Glutamatergic neuron (in vitro differentiated cells): ENCODE measurements at places on chromosomes 5 and 9. TPM values are rescaled to one million over a fixed set of nuclear protein-coding genes. Genes with fewer than 3 reads are reported as not detected.
A peak's percentile ranks its signal among the peaks of the same experiment; 100 is the strongest.

Gene PCDH1
- 7.9 TPM for total RNA-seq

Gene CARTPT
- total RNA-seq: not detected

GRCh38 chr5:99878830-99879229 lies 656.3 kb upstream of the FAM174A start:
- H3K27ac ChIP-seq: peak overlapping the region; percentile 9
- H3K27me3 ChIP-seq: peaks cover 5% of the 10 kb centered on the region
- H3K4me1 ChIP-seq: peaks cover 12% of the 10 kb centered on the region
- H3K36me3 ChIP-seq: no peaks in the 10 kb centered on the region
- H3K4me3 ChIP-seq: no peak overlapping the region

DNA sequence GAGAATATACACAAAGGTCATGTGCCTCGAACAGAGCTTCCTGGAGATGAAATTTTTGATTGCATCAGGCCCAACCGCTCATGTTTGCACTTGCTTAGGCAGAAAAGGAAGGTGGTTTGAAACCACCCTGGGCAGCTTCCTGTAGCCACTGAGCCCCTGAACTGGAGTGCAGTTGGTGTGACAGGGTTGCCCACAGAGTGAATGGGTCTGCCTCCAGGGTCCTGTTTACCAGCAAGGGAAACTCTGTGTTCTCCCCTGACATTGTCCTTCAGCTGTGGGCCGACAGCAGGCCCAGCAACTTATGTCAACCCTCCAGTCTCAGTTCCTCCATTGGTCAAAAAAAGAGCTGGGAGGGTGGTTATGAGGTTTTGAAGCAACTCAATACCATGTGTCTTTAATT lies 289.6 kb downstream of the KIF4B start:
- H3K4me3 ChIP-seq: no peak overlapping the region
- H3K36me3 ChIP-seq: no peaks in the 10 kb centered on the region
- no peaks in the 10 kb centered on the region for H3K27me3 ChIP-seq
- DNase-seq: no peak
- no peaks in the 10 kb centered on the region for H3K4me1 ChIP-seq
- H3K27ac ChIP-seq: no peak overlapping the region

GRCh38 chr5:125032286-125032685 lies 285.8 kb upstream of the ZNF608 start:
- H3K4me1 ChIP-seq: peaks cover 18% of the 10 kb centered on the region
- H3K27me3 ChIP-seq: no peaks in the 10 kb centered on the region
- H3K4me3 ChIP-seq: no peak overlapping the region
- H3K27ac ChIP-seq: no peak overlapping the region
